Frontal cortex (tissue), 4 donors: ENCODE measurements at places on chromosomes 3 and 15. TPM values are rescaled to one million over a fixed set of nuclear protein-coding genes. Genes with fewer than 3 reads are reported as not detected.

Gene CCDC191
- total RNA-seq = 4.1 TPM

Gene TM4SF4
- not detected for total RNA-seq

Gene GABRA5
- 54.2 TPM for total RNA-seq

Gene CLSTN2
- total RNA-seq = 11.8 TPM

Gene SLC9C1
- total RNA-seq = 0.41 TPM

Gene IGSF11
- 10.2 TPM for total RNA-seq

Gene PLSCR2
- not detected for total RNA-seq

Gene EFCC1
- 0.41 TPM for total RNA-seq

Gene GOLGA6L9
- total RNA-seq = 4.1 TPM

Gene ACSBG1
- total RNA-seq = 2.9 TPM

Gene NFKBIZ
- 2.4 TPM for total RNA-seq

Gene ZBED2
- not detected for total RNA-seq

Gene MYL3
- not detected for total RNA-seq

Gene FANCD2OS
- total RNA-seq = not detected

Gene HCN4
- total RNA-seq = 3.3 TPM

Gene DNAH12
- 0.82 TPM for total RNA-seq

Gene SAXO2
- 4.1 TPM for total RNA-seq

Gene ZNF774
- total RNA-seq = 4.5 TPM

Gene STARD9
- 5.3 TPM for total RNA-seq

Gene PPP1R14D
- total RNA-seq = not detected

Gene DISP2
- total RNA-seq = 5.3 TPM

Gene BAHD1
- 7.3 TPM for total RNA-seq

Gene RPSA
- total RNA-seq = 1,502 TPM

Gene ZBTB20
- 39.9 TPM for total RNA-seq

Gene SPESP1
- 4.5 TPM for total RNA-seq

Gene C3orf20
- total RNA-seq = not detected

Gene GOLGA8R
- total RNA-seq = 0.82 TPM

Gene CYP19A1
- total RNA-seq = 1.2 TPM

Gene ANKDD1A
- total RNA-seq = 13.9 TPM
